ENCODE measurements at places on chromosomes 3 and 15.

- DNase-seq, result no peak
Measured at GRCh38 chr3:114128826-114129225, 50.0 kb downstream of the DRD3 start.

DNA sequence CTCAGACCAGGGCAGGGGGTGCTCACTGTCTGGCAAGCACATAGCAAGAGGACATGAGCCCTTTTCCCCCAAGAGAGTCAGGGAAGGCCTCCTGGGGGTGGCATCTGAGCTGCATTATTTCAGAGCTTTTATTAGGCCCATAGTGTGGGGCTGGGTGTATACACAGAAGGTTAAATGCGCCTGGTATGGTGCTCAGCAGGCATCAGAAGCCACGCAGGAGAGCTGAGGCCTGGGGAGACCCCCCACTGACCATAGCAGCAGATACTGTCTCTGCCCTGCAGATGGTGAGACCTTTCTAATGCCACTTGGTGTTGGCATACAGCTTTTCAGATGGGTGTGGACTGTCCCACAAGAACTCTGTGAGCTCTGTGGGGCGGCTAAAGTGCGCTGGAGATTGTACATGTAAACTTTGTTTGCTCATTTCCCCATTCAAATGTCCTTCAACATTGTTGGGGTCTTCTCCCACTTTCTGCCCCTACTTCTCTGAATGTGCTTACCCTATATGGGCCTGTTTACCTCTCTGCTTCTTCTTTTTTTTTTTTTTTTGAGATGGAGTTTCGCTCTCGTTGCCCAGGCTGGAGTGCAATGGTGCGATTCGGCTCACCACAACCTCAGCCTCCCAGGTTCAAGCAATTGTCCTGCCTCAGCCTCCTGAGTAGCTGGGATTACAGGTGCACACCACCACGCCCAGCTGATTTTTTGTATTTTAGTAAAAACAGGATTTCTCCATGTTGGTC, 62.2 kb downstream of the CDC25A start:
- DNase-seq, result no peak

DNA sequence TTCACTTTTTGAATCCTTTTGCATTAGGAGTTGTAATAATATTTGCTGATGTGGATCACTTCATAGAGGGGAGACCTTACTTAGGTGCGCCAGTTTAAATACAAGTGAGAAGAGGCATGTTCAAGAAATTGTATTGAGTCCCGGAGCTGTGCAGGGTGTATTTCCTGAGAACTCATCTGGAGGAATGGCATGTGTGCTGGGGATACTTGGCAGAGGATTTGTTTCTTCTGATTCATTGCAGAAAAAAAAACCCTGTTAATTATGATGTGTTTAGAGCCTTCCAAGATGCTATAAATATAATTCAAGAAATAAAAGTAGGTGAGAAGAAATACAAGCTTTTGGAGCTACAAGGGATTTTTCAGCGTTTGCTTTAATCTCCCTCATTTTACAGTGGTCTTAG, 97.6 kb downstream of the TPRG1 start:
- DNase-seq, result peak; percentile 41

GRCh38 chr3:117761703-117762620, 1052.4 kb downstream of the TUSC7 start:
- no peak for DNase-seq

- DNase-seq, result peak; percentile 30
Measured at GRCh38 chr3:100927775-100928174, 65.4 kb downstream of the ABI3BP start.

Data from mammary epithelial cell (primary cell).